GM12892 (cell line): ENCODE measurements at places on chromosomes 1 and 21.

DNA sequence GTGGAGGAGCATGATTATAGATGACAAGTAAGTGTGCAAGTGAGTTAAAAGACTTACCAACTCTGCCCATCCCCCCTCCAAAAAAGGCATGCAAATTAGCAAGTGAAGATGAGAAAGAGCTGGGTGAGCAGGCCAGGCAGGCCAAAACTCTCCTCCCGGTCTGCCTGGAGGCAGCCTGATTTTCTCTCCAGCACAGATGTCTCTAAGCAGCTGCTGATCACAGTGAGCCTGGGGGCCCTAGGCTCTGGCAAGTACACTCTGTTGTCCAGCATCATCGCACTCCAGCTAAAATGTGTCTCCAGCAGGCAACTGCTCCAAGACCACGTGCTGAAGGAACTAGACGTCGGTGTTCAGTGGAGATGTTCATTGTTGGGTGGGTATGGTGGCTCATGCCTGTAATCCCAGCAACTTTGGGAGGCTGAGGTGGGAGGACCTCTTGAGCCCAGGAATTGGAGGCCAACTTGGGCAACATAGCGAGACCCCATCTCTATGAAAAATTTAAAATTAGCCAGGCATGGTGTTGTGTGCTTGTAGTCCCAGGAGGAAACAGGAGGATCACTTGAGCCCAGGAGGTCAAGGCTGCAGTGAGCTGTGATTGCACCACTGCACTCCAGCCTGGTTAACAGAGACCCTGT lies 56.7 kb upstream of the PUM1 start:
- DNase-seq, result no peak

DNA sequence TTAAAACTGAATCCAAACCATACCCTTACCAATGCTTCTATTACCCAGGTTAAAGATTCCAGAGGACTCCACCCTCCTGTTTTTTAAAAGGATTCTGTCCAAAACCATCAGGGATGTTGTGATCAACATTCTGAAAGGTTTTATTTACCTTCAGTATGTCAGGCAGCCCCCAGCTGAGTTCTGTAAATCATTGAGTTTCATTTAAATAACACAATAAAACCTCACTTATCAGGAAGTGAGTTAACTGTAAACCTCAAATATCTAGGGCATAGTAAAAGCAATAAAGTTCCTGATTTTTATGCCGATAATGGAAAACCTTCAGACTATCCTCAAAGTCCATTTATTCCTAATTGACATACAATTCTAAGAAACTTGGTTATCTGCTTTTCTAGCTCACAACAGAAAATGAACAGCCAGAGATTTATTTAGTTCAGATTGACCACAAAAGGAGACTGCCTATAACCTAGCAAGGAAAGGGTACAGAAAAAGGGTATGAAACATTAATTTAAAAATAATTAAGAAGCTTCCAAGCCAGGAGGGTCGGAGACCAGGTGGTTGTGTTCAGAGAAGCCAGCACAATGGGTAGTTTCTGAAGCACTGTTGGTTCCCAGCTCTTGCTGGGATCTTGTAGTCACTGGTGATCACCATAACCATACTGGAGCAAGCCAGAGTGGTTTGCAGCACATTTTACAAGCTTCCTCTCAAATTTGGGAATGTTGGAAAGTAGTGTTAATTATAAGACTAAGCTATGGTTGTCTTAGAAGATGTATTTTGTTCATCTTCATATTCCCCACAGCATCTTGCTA lies 336.4 kb upstream of the FMN2 start:
- no peak for DNase-seq

GRCh38 chr1:54337928-54338327 lies 68.3 kb downstream of the SSBP3 start:
- no peak for DNase-seq

DNA sequence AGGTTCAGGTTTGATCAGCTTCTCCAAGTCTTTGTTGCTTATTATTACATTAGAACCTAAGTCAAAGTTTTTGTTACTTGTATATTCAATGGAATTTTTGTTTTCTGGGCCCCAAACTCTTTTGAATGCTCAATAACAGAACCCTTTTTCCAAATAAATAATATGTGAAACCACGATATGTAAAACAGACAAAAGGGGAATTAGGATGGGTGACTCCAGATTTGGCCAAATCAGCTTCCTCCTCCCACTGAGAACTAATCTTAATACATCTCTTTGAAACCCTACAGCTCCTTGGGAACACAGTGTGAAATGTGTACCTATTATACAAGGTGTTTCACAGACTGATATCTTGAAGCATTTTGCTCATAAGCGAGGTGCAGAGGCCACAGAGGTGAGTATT lies 67.0 kb upstream of the TNFSF18 start:
- DNase-seq, result no peak

GRCh38 chr1:26721669-26722355 lies 26.0 kb downstream of the ARID1A start:
- DNase-seq, result no peak

- DNase-seq, result no peak
Observed at GRCh38 chr1:7011826-7012225, 226.6 kb downstream of the CAMTA1 start.

DNA sequence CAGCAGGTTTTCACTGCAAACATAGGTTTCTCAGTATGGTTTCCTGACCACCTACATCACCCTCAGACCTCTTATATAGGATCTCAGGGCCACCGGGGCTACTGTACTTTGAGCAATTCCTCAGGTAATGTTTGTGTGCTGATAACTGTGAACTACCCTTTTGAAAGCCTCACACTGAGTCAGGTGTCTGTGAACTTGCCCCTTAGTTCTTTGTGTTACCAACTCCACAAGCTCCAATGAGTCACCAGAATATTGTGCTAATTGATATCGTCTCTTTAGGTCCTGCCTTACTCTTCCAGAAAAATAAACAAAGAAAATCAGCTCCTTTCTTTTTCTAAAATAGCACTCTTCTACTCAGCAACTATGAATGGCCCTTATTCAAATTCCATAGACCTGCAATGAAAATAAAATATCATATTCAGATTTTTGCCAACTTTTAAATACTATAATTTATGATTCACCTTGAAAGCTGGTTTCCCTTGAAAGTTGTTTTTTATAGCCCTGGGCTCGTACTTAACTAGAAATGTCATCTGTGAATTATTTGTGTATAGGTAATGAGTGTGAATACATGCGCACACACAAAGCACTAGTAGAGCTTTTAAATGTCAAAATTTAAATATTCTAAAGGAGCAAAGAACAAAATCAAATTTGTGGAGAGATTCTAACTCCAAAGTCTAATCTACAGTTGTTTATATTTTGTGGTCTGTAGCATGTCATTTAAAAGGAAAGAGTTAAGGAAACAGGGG lies 88.1 kb upstream of the WARS2 start:
- no peak for DNase-seq

DNA sequence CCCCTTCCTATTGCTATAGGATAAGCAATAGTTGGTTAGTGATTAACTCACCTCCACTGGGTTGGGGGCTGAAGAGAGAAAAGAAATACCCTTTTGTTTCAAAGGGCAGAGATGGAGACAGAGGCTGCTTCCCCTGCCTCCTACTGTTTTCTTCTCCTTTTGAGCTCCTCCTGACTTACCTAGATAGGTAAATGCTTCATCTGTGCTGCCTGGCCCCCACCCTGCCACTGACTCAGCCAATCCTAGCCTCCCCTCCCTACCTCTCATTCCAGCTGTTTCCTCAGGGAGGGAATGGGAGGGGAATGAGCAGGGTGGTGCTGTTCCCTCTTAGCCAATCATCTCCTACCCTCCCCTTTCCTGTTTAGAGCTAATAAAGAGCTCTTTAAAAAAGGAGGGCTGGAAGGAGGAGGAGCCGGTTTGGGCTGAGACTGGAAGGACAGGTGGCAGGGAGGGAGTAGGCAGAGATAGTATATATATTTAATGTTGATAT lies at the start of gene C1orf116:
TSS of gene C1orf116 (minus strand) at position 229 of the 490 bp plus-strand sequence. CDS start 5,158 bp downstream, outside the sequence.
- DNase-seq, result no peak

- DNase-seq, result no peak
Observed at GRCh38 chr1:91891454-91891853, 5.5 kb upstream of the TGFBR3 start.

GRCh38 chr1:247440001-247440620 lies 17.8 kb downstream of the OR2B11 start:
- peak; percentile 40 for DNase-seq

DNA sequence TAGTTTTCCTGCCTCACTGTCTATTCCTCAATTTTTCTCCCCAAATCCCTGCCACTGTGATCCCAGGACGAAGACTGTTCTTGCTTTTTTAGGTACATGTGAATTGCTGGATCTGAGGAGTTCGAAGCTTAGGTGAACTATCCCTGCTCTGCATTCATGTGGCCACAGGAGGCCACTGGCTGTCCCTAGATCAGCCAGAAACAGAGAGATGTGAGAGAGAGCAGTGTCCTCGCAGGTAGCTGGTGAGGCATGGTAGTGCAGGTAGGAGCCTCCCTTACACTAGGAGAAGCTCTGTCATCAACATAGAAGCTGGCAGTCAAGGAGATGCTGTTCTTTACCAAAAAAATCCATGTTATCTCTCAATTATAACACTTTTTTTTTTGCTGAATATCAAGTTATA lies 71.5 kb downstream of the USP24 start:
- DNase-seq, result no peak

DNA sequence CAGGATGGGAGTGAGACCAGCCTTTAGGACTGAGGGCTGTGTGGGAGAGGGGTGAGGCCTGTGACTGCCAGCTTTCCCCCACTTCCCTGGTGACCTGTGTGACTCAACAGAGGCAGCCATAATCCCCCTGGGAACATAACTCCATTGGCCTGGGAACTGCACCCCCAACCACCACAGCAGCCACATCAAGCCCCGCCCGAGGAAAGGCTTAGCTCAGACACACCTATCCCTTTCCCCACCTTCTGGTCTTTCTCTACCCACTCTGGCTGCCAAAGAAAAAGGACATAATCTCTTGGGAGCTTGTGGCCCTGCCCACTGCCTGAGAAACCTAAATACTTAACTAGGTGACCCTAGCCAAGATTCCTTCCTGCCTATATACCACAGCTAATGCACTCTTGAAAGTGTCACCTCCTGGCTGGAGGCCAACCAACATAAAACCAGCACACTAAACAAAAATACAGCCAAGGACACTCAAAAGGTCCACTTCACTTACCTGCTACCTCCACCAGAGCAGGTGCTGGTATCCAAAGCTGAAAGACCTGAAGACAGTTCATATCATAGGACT lies 406.6 kb upstream of the CAMK1G start:
- DNase-seq, result no peak

GRCh38 chr1:18178111-18178510 lies 70.5 kb downstream of the IGSF21 start:
- DNase-seq, result peak; percentile 29

- DNase-seq, result no peak
Observed at GRCh38 chr1:200905411-200906052, 10.8 kb downstream of the INAVA start.

DNA sequence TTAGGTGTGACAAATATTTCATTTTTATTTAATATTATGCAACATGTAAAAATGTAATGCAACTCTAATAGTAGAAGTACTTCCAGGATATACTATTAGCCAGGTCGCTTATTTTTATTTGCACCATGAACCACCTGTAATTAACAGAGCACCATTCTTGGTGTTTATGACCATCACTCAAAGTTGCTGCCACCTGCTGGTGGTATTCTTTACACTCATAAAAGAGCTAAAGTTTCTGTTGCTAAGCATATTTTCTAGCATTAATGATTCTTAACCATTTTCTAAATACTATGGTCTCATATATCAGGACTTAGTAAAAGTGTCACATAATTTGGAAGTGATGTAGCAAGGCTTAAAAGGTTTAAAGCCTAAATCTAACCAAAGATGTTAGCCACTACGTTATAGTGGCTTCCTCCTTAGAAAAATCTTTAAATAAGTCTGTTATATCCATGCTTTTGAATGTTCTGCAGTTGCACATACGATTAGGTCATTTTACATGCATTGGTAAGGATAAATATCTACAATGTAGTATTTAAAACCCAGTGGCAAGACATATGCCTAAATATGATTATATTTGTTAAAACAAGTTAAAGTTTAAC lies 244.5 kb downstream of the NEGR1 start:
- no peak for DNase-seq

DNA sequence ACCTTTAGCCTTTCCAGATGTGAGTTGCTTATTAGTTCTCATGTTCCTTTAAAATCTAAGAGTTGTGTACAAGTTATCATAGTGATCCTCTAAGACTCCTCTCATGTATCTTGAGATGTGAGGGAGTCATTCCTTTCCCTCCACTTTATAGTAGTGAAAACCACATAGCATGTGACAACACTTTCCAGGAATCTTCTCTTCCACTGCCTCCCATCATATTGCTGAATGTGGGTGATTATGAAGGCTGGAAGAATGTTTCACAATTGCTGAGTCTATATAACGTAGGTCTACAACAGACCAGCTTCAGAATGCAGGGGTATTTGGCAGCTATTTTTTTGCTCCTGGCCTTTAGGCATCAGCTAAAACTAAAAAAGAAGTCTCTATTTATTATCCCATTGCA lies 44.7 kb upstream of the LRRC7 start:
- no peak for DNase-seq

GRCh38 chr21:46173573-46173972 lies 10.7 kb downstream of the SPATC1L start:
- DNase-seq, result no peak

- DNase-seq, result no peak
Observed at GRCh38 chr1:52672946-52673345, 25.2 kb downstream of the COA7 start.

GRCh38 chr1:82792151-82792550 lies 991.4 kb downstream of the ADGRL2 start:
- no peak for DNase-seq

GRCh38 chr1:94413311-94413710 lies 4.9 kb upstream of the ABCD3 start:
- DNase-seq, result no peak

- no peak for DNase-seq
Observed at GRCh38 chr1:22471078-22471477, 19.4 kb downstream of the ZBTB40 start.

- no peak for DNase-seq
Observed at GRCh38 chr1:184520336-184520735, 133.5 kb downstream of the C1orf21 start.

DNA sequence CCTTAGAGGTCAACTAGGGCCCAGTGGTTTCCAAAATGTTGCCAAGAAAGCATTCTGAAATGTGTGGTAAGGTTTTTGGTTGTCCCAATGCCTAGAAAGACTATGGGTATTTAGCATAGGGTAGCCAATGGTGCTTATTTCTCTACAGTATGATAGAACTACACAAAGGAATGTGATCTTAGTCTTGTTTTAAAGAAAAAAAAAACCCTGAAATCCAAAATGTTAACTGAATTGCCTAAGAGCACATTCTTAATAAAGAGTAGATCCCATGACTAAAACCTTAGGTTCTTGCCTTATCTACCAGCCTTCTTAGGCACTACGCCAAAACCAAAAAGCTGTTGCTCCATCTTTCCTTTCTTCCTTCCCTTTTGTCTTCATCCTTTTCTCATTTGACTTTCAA lies 428.2 kb downstream of the MRPL39 start:
- no peak for DNase-seq
